ENCODE measurements at places on chromosomes 5 and 9.

DNA sequence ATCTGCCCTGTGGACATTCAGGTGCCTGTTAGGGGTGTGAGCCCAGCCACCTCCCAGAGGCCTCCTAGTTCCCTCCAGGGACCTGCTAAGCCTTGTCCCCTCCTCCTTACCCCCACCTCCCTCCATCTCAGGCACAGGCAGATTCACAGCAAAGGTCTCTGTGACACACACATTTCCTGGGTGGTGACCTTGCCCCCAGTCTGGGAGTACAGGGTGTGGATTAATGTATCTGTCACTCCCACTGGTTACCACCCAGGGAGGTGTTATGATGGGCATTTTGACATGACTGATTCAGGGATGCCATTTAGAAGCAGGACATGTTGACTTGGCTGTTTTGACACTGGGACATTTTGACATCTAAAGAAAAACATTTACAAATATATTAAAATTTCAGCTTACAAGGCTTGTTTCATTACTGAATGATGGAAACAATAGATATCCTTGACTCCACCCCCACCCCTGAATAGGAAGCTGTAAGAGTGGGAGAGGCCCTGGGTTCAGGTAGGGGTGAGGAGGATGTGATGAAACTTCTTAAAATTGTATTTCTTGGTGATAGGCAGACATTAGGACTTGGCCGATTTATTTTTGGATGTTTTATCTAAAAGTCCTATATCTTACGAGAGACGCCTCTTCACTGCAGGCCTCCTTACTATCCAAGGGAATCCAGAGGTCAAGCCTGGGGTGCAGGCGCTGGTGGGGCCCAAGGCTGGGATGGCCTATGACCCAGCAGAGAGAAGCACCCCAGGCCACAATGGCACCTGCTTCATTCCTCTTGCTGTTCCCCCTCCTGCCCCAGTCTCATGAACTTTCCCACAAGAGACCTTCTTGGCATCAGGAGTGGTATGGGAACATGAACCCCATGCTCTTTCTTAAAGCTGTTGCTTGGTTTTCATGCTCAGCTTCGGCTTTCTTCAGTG, 101.9 kb downstream of the MACROH2A1 start:
- no peak for DNase-seq

DNA sequence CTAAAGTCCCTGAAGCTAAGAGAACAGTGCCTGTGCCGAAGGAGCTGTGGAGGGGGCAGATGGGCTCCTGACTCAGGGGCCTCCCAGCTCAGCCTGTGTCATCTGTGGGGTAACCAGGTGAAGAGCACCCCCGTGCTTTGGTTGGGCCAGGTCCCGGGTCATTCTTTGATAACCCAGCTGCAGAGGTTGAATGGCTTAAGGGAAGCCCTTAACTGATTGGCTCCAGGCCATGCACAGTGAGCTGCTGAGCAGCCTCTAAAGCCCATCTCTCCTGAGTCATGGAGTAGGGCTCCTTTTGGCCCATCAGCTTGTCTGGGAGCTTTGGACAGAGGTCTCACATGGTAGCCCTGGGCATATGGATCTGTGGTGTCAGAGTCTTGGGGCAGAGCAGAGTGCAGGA, 28.7 kb downstream of the COL27A1 start:
- DNase-seq: peak; percentile 10

GRCh38 chr5:9351546-9351945, 194.3 kb downstream of the SEMA5A start:
- DNase-seq: peak; percentile 81

- no peak for DNase-seq
These were observed 228.4 kb upstream of the TBCA start for GRCh38 chr5:78004559-78004958.

- DNase-seq: no peak
These were observed 10.0 kb downstream of the CEMIP2 start for GRCh38 chr9:71758277-71758676.

Data from fibroblast of mammary gland (primary cell).